ENCODE measurements at places on chromosomes 2 and 18.

DNA sequence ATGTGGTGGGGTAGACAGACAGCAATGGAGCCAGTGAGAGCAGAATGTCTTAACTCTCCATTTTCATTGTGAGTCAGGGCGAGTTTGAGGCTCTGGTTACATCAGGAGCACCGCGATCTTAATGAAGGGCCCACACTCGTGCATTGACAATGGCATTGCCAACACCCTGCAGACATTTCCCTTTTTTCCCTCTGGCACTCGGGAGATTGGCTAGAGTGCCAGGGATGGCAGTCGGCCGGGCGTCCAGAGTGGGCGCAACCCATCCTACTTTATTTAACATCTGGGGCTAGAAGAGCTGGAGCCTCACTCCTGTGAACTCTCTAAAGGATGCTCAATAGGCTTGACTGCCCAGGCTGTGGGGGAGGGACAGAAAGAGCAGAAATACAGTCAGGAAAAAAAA lies 9.7 kb downstream of the PROKR1 start:
- DNase-seq: no peak

DNA sequence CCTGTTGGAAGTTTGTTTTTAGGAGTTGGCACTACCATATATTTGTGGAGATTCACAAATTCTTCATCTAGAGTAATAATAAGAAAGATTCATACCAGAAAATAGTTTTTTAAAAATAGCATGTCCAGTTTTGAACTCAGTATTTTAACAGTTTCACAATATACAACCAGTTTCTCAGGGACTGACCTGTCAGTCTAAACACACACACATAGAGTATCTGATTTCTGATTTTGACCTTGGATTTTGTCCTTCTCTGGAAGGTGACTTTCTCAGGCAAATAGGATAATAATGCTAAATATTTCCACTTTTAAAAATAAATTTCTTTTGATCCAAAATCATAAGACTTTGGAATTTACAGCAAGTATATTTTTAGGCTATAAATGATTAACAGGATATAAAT lies 32.0 kb downstream of the MFSD6 start:
- DNase-seq: no peak

DNA sequence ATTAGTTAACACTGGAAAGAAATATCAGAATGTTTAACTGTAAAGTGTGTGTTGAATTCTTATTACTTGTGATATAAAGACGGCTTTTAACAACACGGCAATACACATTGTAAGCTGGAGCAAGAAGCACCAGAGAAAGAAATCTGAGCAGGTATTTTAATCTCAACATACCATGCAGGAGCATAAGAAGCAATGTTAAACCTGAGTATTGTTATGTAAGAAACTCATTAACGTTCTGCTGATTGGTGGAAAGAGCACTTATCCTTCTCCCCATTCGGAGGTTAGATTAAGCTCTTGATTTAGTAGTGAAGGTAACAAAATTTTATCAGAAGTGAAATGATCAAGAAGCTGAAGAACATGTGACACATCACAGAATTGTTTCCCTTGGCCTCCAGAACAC lies 107.4 kb downstream of the EPC2 start:
- no peak for DNase-seq

- DNase-seq: no peak
These were observed 4.9 kb upstream of the NEUROD1 start for GRCh38 chr2:181685150-181685688.

DNA sequence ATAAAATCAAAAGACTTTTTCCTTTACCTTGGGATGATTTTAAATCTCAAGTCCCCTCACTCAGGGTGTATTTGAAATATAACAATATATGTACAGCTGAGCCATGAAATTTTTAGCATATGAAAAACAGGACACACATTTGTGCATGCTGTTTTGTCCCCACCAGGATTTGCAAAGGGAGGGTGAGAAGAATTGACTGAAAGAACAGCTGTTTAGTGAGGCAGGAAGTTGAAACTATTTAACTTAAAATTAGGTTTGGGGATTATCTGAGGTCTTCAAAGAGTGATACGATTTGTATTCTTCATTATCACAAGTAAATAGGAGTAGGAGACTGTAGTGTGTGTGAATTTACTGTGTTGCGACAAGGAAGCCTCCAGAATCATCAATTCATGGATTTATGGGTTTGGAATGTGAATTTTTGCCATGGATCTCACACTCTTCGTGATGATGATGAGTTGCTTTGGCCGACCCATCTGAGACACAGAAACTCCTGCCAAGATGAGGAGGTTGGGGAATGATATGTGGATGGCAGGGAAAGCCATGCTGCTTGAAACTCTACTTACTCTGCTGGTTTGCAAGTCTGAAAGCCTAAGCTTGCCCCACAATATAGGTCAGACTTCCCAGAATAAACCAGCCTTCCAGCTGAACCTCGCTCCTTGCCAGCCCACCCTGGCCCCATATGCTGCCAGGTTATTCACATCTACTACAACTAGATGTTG lies 31.0 kb upstream of the SPATS2L start:
- DNase-seq: no peak

GRCh38 chr2:126942427-126943203 lies 43.9 kb downstream of the TEX51 start:
- no peak for DNase-seq

GRCh38 chr18:8778824-8779223 lies 73.5 kb downstream of the MTCL1 start:
- no peak for DNase-seq

DNA sequence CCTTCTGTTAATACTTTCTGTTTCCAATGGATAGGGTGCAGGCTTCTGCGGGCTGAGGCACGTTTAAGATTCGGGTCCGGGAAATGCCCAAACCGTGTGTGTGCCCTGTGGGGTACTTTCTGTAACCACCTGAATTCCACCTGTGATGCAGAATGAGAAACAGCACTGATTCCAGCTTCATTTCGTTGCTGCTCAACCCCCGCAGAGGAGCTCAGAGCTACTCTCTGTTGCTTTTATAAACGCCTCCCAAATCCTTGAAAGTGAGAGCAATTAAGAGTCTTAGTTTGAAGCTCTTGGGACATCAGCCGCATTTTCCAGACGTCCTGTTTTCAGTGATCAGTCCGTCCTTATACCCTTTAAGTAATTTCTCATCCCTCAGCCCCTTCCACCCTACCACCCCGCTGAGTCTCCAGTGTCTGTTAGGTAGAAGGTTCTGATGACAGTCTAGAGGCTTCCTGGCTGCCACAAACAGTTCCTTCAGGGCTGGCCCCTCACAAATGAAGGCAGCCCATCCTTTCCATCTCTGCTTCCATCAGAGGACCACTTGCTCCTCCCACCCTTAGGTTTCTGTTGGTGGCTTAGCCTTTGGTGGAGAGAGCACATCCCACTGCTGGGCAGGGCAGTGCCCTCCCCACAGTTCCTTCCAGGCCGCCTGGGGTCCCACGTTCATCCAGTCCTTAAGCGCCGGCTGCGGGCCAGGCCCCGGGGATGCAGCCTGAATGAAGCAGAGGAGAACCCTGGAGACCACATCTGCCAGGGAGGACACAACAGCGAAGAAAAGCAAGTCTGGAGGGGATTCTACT lies 230.1 kb downstream of the SEPTIN10 start:
- DNase-seq: no peak

GRCh38 chr18:22084547-22084946 lies 84.8 kb upstream of the GATA6 start:
- no peak for DNase-seq

DNA sequence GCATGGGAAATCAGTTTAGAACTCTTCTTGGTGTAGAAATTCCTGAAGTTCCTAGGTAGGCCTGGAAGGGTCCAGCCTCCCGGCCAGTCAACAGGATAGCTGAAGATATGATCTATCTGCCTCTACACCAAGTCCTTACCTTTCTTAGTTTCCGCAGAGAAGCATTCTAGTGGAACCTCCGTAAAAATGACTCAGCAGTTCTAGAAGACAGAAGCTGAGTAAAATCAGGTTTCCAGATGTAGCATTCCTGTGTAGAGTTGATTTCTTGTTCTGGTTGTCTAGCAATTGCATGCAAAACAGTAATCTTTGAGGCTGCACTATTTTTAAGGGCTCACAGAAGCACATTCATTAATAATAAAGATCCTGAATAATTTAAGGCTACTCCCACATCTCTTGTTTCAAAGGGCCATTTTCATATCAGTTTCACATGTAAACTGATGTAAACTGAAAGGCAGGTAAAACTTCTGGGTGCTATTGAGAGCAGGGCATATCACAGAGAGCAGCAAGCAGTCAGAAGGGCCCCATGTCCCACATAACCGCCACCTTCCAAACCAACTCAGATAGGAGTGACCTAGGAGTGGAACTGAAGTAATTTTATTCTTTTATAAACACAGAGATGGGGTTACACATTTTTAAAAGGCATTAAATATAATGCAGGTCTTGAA lies 3.2 kb upstream of the DYTN start:
- no peak for DNase-seq

GRCh38 chr2:3284657-3285630 lies 92.7 kb downstream of the EIPR1 start:
- no peak for DNase-seq

DNA sequence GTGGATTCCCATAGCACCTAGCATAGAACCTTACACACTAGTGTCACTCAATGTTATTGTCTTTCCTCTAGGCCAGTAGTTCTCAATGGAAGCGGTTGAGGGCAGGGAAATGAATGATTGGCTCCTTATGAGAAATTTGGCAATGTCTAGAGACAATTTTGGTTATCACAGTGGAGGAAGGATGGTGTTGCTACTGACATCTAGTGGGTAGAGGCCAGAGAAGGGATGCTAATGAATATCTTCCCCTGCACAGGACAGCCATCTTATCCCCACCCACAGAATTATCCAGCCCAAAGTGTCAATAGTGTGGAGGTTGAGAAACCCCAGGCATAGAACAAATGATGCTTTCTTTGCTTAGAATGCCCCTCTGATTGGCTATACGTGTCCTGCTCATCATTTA lies 15.8 kb downstream of the C18orf63 start:
- DNase-seq: peak; percentile 7

DNA sequence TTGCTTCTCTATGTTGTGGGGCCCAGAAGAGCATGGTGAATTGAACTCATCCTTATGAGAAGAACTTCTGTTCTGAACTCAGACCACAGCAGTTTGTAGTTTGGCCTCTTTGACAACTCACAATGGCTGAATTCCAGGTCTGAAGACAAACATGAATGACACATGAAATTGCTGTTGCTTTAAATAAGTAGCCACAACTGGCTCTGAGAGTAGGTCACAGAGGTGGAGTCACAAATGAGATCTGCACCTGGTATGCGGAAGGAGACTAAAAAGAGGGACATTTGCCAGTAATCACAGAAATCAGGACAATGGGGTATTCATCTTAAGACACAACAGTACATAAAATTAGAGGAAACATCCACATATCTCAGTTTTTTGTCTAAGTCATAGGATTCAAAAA lies 290.3 kb upstream of the MMADHC start:
- no peak for DNase-seq

GRCh38 chr18:26656944-26657536 lies 108.7 kb upstream of the KCTD1 start:
- DNase-seq: peak; percentile 9

DNA sequence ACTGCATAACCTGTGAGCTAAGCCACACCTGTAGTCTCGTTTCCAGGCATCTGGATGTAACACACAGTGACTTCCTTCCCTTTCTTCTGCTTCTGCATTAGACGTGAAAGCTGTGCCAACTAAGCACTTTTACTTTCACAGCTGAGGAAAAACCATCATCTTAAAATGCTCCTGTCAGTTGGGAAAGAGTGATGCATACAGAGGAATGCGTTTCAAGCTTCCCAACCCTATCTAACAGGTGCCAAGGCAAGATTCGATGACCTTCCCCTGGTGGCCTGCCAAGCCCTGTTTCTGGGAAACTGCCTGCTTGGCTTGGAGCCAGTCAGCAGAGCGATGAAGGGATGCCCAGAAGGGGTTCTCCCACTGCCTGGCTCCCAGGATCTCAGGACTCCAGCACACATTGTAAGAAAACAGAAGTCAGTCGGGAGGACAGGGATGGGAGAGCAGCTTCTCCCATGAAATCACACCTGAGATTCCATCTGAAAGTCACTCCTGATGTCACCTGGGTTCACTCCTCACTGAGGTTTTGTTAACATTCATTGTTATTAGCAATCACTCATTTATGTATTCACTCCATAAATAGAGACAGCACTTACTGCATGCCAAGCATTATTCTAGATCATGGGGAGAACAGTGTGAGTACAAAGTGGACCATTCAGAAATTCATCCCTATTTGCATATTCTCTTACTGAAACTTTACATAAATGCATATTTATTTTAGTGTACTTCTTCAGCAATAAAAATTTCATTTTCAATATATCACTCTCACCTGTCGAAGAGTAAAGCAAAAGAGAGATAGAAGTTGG lies 64.1 kb downstream of the DTNA start:
- DNase-seq: no peak

GRCh38 chr2:109089602-109090300 lies 39.3 kb upstream of the SH3RF3 start:
- no peak for DNase-seq

DNA sequence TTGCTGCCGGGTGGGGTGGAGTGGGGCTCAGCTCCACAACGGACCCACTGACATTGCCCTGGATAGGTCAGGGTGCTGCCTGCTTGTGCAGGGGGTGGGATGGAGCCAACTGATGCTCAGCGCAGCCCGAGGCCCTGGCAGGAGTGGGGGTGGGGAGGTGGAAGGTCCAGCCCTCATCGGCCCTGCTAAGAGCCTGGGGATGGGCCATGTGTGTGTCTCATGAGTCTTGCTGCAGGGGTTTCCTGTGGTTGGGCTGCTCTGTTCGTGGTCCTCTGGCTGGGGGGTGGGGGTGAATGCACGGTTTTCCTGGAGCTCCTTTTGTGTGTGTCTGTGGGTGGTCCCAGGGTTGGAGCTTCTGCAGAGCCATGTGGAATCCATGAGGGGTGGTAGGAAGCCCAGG lies 39.4 kb upstream of the GALR1 start:
- DNase-seq: no peak

- DNase-seq: no peak
These were observed 23.7 kb downstream of the SCN1A start for GRCh38 chr2:166104084-166104483.

- no peak for DNase-seq
These were observed 75.8 kb downstream of the KCNG2 start for GRCh38 chr18:79873449-79874110.

DNA sequence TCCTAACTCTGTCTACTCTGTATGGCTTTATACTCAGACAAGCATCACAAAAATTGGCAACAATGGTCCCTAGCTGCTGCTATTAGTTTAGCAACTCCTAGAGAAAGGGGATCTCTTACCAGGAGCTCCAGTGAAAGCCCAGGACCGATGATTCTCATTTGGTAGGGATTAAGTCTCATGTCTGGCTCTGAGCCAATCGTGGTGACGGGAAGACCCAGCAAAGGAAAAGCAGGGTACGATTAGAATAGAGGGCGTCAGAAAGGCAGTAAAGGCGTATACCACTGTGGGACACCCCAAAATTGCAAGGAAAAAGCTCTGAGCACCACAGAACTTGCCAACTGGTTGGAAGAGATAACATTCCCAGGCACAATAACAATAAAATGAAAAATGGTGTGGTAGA lies 129.5 kb downstream of the MTCL1 start:
- no peak for DNase-seq

DNA sequence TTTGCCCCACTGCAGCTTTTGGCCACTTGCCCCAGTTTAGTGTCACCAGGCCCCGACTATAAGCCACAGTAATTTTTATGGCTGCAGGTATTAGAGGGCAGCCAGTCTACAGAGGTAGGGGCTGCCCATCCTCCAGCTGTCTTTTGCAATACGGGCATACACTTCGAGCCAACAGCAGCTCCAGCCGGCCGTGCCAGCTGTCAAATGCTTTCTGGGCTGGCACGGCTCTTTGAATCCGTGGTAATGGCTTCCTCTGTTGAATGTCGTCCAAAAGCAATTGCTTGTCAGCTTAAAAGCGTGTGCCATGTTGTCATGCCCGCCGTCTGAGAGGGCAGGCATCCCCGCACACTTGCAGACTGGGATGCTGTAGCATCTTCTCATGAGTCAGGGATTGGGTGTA lies 41.3 kb downstream of the BCL2L11 start:
- no peak for DNase-seq

All from RCC 7860 (cell line).